ENCODE measurements at places on chromosomes 12 and 14.

DNA sequence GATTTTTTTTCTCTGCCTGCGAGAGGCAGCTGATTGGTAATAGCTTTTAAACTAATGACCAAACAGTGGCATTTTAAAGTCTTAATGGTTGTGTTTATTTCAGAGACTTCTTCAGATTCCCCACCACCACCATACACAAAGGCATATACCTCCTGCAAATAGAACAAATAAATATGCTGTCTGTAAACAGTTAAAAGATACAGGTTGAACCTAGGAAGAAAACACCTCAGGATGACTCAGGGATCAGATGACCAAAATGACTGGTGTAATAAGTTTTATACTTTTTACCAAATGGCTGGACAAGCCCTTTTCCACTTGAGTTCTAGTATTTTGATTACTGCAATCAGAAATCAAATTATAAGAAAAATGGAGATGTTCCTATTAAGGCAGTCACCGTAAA, 364.1 kb downstream of the PAWR start:
- DNase-seq, result no peak

DNA sequence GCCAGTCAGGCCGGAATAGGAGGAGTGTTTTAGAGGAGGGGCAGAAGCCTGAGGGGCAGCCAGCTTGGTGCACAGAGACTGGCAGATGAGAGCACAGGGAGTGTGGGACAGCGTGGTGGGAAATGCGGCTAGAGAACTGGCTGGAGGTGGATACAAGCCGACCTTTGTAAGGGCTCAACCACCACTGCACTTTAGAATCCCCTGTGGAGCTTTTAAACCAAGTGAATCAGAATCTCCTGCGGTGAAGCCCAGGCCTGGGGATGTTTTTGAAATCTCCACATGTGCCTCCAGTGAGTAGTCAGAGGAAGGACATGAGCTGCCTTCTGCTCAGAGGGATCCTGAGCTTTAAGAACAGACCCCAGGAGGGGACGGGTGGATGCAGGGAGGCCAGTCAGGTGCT, 10.9 kb upstream of the PCED1B start:
- DNase-seq, result no peak

DNA sequence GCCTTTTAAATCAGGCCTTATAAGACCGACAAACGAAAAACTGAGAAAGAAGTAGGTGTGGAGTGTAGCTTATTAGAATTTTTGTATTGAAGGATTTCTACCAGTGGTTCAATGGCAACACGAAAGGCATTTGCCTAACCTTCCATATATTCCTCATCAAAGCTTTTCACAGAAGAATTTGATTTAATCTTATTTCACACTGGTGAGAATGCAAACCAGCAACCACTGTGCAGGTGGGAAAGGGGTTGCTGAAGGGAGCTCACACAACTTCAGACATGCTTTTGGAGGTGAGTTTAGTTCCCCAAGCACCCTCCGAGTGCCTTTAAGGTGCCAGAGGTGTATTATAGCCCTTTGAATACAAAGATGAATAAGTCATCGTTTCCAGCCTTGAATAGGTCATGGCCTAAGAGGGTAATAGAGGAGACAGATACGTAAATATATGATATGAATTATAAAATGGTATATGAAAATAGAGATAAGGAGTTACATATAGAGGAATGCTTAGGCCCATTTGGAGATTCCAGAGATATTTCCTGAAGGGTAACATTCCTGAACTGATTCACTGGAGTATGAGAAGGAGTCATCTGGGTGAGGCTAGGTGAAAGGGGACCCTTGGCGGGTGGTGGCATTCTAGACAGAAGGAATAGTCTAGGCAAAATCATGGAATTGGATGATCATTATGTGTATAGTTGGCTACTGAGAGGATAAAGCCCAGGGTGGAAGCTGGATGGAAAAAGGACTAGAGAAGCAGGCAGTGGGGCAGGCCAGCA, 6.4 kb downstream of the ERP27 start:
- no peak for DNase-seq

- DNase-seq, result no peak
Observed at GRCh38 chr12:18239526-18239925, 21.8 kb upstream of the PIK3C2G start.

DNA sequence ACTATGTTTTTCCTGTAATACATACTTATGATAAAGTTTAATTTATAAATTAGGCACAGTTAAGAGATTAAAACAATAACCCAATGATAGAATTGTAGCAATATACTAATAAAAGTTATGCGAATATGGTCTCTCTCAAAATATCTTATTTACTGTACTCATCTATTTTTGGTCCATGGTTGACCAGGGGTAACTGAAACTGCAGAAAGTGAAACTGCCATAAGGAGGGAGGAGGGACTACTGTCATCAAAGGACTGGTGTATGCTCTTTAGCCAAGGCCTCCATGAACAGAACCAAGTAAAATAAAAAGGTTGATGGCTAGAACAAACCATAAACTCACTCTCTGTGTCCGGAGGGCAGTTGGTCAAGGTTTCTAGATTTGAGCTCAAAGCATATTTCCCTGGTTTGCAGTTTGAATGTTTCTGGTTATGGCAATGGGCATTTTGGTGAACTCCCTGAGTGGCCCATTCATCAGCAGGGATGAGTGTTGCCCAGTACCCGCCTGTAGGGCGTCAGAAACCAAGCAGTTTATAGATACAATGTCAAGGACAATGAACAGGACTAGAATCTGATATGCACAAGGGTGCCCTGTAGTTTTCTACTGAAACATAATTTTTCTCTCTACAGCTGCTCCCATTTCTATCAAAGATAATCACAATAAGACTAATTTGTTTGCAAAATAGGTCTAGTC, 19.8 kb downstream of the LEMD3 start:
- DNase-seq, result no peak

DNA sequence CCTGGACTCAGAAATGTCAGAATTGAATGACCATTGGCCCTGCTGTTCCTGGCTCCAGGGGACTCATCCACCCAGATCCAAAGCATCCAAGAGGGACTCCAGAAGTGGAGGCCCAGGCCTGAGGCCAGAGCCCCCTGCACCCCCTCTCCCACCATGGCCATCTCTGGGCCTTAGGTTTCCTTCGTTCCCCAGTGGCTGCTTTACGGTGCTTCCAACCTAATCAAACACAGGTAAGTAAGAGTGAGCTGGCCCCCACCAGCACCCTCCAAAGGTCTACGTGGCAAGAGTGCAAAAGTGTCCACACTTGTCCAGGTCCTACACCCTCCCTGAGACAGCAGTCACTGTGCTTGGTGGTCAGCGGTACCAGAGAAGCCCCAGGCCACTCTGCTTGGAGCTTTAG, 139.0 kb downstream of the DPF3 start:
- DNase-seq, result no peak

DNA sequence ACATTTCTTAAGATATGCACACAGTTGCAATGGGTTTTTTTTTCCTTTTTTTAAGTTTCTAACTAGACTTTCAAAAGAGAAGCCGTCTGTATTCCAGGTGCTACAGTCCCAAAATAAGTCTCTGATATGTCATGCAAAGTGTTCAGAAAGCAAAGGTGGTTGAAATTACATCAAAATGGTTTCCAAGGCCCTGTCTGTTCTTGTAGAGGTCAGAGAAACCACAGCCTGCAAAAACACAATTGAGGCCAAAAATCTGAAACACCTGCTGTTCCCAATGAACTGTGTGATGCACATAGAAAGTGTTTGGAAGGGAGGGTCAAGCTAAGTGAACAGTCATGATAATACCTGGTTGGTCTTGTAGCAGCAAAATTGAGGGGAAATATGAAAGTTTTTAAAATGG, 91.0 kb downstream of the VRK1 start:
- DNase-seq, result no peak

GRCh38 chr14:64704143-64704742, at the start of gene PLEKHG3:
Gene PLEKHG3, plus strand, starts transcription at chr14:64704424. Its CDS starts 23,208 bp downstream, at chr14:64727632.
- DNase-seq, result peak; percentile 81

- no peak for DNase-seq
Observed at GRCh38 chr12:82855872-82856271, 169.2 kb downstream of the TMTC2 start.

Measured in WERI-Rb-1 (cell line).